ENCODE measurements at places on chromosomes 1 and 21.

DNA sequence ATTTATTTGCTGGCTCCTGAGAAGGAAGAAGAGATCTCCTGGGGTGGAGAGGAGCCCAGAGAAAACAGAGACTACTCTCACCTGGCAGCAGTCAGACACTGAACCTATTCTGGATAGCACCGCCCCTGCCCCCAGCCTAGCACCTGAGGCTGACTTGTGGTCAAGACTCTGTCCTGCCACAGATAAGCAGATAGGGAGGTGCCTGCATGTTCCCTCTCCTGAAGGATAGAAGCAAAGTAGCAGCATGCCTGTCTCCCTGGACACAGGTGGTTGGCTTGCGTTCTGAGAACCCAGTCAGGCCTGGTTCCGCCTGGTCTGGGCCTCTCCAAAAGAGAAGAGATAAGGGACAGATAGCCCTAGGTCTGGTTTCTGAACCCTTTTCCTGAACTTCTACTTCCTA lies 1.3 kb upstream of the EFNA3 start:
- DNase-seq: no peak

GRCh38 chr1:235502601-235503402 lies 1.4 kb downstream of the B3GALNT2 start:
- DNase-seq: no peak

GRCh38 chr1:36339615-36340014 lies 16.2 kb upstream of the EVA1B start:
- DNase-seq: no peak

DNA sequence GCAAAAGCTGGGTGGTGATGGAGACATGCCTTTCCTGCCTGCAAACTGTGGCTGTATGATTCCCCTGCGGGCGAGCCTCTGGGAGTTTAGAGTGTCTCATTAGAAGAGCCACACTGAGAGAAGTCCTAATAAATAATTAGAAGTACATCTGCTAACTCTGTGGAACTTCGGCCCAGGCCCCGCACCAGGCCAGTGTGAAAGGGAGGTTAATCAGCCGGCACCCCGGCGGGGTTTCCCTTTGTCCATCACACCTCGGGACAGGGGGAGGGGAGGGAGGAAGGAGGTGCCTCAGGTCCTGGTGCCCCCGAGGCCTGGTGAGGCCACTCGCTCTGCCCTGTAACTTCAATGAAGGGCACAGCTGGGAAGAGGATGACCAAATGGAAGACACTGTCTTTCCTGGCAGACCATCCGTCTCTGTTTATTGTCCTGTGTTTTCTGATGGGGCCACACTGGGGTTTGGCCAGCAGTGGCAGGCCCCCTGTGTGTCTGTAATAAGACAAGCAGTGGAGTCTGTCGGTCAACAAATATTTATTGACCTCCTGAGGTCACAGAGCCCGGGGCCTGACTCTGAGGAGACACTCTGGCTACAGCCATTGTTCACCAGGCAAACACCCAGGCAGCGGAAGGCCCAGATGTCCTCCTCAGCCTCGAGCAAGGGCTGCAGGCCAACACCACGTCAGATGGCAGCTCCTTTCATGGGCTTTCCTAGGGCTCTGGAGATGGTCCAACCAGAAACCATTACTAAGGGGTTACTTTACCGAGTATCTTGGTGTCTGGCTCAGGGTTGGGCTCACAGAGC lies 267.5 kb upstream of the RAB4A start:
- no peak for DNase-seq

DNA sequence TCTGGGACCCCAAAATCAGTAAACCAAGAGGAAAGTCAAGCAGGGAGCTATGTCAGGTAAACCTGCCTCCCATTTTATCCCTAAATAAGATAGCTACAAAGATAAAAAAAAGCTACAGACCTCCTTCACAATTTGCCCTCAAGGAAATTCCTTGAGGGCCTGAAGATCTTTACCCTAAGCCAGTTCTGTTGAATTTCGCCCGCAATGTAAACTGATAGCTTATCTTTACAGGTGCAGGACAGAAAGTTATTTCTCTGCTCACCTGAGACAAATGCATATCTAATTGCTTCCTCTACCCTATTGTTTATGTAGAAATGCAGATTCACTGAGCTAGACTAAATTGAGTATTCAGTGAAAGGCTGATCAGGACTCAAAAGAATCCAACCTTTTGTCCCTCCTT lies 153.4 kb upstream of the CHRM3 start:
- DNase-seq: no peak

- no peak for DNase-seq
Measured at GRCh38 chr1:183936791-183937190, 100.7 kb downstream of the COLGALT2 start.

DNA sequence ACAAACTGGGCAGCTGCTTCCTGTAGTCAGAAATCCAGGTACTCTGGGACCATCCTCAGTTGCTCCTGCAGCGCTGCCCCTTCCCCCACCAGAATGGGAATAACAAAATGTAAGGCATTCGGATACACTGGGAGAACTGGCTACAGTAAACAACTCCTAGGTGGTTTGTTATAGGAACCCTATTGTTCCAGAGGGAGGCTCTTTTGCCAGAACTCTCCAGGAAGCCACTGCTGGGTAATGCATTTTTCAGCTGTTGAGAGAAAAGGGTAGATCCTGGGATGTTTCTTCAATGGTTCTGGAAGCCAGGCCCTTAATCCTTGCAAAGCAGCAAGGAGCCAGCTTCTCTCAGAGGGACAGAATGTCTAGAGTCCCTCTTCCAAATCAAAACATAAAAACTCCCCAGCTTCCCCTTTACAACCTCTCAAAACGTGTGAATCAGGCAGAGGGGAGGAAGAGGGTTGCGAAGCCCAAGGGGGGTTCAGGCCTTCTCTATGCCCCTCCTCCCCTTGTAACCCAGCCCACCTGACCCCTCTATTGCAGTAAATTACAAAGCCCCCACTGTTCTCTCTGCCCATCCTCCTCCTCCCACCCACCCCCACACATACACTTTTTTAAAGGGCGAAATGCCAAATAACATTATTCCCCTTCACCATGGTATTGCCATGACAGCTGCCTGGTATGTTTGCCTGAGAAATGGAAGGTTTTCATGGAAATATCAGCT lies 29.1 kb downstream of the PLPP3 start:
- no peak for DNase-seq

- no peak for DNase-seq
Measured at GRCh38 chr1:201845331-201846083, 16.6 kb downstream of the IPO9 start.

DNA sequence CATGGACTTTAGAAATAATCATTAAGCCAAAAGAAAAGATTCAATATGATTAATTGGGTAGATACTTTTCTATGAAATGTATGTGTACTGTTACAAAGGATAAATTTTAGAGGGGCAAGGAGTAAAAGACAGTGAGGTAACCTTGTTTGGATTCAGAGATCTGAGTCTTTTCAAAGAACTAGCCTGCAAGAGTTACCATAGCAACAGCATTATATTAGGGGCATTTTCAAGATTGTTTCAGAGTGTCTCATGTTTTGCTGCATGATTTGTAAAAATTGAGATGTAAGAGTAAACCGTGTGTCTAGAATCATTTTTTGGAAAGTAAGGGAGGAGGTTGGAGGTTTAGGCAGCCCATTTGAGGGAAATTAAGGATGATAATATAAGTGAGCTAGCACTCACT lies 70.6 kb upstream of the KIAA1614 start:
- DNase-seq: no peak

- DNase-seq: no peak
Measured at GRCh38 chr1:89295187-89295586, 22.5 kb upstream of the GBP5 start.

- DNase-seq: no peak
Measured at GRCh38 chr1:198683449-198683848, 44.6 kb downstream of the PTPRC start.

DNA sequence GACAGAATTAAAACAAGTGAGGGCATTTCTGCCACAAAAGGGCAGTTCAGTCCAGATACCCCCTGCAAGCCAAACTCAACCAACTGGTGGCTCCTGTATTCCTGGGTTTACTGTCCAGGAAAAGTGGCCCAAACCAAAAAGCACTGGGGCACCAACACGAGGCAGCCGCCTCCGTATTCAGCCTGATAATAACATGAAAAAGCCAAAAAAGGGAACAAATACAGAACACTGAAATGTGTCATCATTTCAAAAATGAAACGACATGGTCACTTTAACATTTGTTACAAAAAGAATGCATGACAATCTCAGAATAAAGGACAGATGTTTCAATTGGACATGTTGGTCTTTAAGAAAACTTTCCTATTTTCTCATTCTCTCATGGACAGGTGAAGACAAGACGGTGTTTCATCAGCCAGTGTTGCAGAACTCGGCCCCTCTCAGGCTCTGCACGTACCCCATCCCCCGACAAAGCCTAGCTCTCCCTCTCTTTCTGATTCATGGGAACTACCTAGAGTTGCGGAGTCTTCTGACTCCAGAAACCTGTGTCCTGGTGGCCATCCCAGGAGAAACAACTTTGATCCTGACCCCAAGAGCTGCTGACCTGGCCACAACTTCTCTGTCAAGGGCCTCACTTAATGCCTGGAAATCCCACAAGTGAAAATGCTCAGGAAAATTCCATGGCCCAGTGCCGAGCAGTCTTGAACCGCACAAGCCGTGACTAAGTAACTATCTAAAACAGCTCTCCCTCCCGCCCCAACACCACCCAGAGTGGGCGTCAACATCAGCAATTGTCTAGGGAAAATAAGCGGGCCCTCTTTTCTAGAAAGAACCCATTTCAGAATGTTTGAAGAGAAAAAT lies 27.1 kb downstream of the ZBTB17 start:
- DNase-seq: no peak

GRCh38 chr1:45407629-45408287 lies 67.5 kb upstream of the MUTYH start:
- DNase-seq: no peak

DNA sequence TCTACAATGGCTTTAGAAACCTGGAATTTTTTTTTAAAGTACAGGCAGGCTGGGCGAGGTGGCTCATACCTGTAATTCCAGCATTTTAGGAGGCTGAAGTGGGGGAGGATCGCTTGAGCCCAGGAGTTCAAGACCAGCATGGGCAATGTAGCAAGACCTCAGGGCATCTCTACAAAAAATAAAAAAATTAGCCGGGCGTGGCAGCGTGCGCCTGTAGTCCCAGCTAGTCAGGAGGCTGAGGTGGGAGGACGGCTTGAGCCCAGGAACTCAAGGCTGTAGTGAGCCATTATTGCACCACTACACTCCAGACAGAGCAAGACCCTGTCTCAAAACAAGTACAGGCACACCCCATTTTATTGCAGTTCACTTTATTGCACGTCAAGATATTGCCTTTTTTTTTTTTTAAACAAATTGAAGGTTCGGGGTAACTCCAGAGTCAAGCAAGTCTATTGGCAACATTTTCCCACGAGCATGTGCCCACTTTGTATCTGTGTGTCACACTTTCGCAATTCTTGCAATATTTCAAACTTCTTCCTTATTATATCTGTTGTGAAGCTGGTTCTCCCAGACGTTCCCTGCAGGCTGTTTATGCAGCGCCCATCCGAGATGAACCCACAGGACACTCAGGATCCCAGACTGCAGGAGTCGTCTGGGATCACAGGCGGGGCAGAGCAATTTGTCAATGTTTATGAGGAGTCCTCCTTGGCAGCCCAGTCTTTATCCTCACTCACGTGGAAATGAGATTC lies 4.7 kb downstream of the HES2 start:
- DNase-seq: no peak

DNA sequence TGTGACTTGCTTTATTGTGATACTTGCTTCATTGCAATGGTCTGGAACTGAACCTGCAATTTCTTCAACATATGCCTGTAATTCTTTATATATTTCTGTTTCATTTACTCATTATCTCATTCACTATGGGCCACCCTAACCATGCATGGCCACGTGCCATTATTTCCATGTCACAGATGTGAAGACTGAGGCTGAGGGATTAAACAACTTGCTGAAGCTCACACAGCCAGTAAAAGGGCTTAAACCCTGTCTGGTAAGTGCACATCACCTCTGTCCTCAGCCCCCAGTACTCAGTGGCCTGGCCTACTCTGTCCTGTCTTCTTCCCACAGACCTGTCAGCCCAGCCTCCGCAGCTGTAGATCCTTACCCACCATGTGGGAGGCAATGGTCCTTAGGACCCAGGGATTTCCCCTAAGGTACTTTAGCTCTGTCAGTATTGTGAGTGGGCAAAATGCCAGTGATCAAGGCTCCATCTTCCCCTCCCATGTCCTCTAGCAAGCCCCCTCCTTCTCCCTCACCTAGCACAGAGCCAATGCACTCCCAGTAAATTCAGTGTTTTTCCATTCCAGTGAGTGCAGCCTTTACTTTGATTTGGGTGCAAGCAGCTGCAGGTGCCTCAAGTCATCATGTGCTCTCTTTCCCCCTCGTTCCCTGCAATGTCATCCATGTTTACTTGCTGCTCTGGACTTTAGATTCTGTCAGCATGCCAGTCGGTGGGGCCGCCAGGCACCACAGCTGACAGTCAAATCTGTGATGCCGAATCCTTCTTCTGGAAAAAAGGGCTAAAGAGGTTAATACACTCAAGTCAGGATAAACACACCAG lies 228.2 kb upstream of the PROX1 start:
- DNase-seq: no peak

DNA sequence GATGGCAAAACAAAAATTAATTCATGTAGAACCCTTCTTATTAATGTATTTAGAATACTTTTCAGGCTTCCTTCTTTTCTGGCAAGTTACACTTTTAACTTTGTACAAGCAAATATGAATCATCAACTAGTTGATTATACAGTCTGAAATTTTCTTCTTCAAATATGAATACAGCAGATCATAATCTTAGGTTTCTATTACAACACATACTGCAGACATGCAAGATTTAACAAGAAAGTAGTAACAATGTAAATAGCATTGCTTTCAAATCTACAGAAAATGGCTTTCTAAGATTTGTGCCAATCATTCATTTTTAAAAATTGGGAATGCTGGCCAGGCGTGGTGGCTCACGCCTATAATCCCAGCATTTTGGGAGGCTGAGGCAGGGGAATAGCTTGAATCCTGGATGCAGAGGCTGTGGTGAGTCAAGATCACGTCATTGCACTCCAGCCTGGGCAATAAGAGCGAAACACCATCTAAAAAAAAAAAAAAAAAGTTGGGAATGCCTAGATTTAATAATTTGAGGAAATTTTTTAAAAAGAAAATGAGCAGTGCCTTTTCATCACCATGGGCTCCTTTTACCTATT lies 68.4 kb upstream of the DPYD start:
- no peak for DNase-seq

DNA sequence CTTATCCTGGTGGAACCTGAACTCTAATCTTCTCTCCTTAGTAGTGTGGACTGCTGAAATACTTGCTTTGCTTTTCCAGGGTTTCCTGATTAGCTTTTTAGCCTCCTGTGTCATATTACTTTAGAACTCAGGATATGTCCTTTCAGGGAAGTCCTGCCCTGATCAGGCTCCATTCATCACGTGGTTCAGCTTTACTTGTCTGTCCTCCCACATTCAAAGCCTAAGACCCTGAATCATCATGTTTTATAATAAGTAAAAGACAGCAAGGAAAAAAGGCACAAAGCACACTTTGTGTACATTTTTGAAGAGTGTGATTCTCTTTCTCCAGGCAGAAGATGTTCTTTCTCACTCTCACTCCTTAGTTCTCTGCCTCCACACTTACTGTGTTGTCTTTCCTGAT lies 70.6 kb downstream of the PATJ start:
- no peak for DNase-seq

GRCh38 chr1:26863685-26864077 lies 732 bp downstream of the SFN start:
- DNase-seq: no peak
